Stimulated activated memory B cell treated with anti-CD40 and anti-IgM and Interleukin-4, amounts not matched to agents 10 μg/mL and 1 μg/mL and 100 μg/mL, for 72 hours (primary cell): ENCODE measurements at places on chromosomes 6 and 20.

DNA sequence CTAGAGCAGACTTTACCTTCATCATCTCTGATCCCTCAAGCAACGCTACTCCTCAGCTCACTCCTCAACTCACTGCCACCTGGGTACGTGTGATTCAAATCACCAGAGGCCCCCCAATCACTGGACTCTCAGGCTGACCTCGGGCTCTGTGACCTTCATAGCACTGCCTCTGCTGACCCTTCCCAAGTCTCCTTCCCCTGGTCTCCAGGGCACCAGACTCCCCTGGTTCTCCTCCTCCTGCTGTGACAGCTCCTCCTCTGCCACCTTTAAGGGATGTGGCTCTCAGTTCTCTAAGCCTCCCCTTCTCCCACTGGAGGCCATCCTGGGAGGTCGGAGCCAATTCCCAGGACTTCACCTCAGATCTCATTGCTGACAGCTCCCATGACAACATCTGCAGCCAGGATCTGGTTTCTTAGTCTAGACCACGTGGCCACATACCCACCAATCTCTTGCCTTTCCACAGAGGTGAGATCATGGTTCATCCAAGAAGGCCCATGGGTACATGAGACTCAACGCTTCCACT is 90.4 kb downstream of the NFATC2 start:
- no peak for ATAC-seq

DNA sequence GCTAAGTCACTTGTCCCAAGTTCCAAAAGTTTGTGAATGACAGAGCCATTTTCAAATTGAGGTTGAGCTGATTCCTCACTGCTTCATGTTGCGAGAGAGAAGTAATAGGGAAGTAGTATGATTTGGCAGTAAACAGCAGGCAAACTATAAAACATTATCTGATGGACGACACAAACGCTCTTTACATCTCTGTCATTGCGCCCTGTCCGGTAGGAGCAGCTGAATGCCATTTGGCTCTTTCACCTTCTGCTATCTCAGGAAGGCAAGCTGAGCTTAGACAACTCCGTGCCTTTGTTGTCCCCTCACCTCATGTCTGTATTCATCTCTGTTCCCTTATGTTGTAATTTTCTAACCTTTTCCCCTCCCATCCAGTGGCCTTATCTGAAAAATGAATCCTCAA is 440.7 kb upstream of the FLRT3 start:
- ATAC-seq = no peak

DNA sequence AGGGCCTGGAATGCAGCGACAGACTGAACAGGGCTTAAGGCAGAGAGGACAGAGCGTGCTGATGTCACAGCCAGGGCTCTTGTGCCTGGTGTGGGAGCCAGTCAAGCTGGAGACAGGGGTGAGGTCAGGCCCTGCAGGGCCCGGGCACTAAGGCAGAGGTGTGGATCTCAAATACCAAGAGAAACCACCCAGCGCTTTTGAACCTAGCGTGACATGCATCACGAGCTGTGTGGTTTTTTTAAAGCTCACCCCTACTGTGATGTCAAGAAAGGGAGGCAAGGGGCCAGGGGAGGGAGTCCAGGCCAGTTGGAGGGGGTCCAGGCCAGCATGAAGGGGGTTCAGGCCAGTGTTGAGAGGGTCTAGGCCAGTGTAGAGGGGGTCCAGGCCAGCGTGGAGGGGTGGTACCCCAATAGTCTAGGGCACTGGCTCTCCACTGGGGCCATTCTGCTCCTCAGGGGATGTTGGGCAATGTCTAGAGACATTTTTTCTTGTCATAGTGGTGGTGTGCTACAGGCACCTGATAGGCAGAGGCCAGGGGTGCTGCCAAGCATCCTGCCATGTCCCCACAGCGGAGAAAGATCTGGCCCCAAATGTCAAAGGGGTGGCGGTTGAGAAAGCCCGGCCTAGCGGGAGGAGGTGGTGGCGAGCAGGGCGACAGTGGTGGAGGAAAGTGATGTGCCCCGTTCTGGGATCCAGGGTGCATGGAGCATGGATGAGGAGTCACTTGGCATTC is 42.6 kb downstream of the RBM38 start:
- peak; percentile 63 for ATAC-seq

DNA sequence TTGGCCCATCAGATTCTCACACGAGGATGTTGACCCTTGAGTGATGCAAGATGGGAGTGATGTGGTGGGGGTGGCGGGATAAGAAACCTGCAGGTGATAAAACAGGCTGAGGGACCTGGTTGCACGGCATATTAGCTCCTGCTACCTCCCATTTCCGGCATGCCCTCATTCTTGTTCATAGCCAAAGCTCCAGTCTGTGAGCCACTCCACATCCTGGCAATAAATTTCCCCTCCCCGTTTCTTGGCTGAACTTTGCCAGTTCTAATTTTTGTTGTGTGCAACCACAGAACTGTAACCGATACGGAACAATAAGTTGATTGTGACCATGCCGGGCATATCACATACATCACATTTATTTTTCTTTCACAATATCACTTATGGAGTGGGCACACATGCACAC is 41.6 kb upstream of the NFATC2 start:
- no peak for ATAC-seq

DNA sequence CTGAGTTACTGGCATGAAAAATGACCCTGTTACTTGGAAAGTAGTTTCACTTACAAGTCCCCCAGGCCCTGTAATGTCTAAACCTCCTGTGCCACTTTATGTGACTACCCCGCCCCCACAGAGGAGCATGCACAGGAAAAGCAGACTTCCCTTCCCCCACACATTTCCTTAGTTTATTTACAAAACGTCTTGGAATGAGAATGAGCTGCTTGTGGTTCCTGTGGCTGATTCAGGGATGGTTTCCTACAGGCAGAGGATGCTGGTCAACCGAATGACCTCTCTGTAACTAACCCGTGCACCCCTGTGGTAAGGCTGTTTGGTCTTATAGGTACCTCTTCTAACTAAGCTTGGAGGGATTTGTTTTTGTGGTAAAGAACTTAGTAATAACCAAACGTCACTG is 28.5 kb downstream of the RSPO3 start:
- ATAC-seq = peak; percentile 14

GRCh38 chr6:7087491-7087979 is 20.2 kb upstream of the RREB1 start:
- peak; percentile 67 for ATAC-seq

GRCh38 chr6:1624851-1625781 is 15.4 kb downstream of the FOXC1 start:
- peak; percentile 52 for ATAC-seq

- no peak for ATAC-seq
Measured at GRCh38 chr6:30154709-30155519, 6.1 kb downstream of the TRIM10 start.

DNA sequence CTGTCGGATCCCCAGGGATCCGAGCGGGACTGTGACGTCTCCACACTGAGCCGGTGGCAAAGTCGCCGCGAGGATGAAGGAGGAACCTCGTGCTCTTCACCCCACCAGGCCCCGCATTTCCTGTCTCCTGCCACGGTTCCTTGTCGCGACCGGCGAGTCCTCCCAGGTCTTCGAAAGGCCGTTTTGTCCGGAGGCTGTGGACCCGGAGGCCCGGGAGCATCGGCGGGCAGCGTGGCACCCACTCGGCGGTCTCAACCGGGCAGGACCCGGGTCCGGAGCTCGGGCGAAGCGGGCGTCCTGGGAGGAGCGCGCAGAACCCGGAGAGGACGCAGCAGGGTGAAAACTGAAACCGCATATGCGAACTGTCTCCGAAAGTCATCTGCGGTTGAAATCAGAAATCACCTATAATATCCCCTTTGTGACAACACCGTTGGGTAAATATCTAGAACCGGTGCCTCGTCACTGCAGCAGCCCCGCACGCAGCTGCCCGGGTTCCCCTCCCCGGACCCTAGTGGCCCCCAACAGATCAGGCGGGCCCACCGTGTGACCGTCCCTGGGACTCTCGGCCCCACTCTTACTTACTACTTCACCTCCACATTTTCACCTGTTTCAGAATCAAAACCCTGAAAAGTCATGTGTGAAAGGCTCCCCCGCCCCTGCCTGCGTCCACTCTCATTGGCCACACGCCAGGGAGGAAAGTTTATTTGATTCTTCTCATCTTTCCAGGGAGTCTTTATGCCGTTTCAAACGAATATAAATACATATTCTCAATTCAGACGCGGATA is 3.1 kb upstream of the ULBP2 start:
- peak; percentile 67 for ATAC-seq

DNA sequence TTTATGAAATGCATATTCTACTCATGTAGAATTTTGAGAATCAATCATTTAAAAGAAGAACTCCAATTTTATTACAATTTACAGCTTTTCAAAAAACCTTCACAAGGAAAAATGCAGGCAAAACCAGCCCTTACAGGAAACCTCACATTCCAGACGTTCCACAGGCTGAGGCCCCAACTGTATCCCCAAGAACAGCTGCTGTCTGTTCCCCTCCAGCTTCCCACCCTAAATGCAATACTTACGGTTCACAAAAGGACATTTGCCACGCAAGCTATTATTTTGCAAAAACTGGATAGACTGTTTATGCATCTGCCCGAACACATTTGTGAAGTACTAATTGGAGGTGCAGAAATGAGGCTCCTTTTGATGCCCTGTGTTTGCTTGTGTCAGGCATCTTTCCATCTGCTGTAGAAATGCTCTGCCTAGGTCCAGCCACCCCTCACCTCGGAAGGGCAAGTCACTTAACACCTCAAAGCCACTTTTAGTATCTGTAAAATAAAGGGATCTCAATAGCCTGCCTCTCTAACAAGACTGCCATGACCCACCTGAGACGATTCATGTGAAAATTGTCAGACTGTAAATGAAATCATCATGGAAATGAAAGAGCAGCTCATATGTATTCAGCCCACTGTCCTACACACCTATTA is 26.5 kb downstream of the PDE10A start:
- no peak for ATAC-seq

GRCh38 chr6:118240878-118241528 is 307.1 kb upstream of the PLN start:
- ATAC-seq = peak; percentile 65

DNA sequence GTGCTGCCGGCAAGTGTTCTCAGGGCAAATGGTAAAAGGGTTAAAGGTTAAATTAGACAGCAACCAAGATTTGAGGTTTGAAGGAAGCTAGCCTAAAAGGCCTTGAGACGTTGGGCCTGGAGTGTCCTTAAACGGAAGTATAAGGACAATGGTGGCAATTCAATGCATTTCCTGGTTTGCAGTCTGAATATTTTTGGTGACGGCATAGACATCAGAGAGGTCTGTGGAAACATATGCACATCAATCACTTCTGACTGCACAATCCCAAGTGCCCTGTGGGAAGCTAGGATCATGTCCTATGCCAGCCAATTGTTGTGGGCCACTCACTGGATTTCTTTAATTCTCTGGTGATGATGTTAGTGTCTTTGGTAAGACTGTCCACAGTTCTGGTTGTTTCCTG is 25.7 kb upstream of the TUBB2A start:
- ATAC-seq = no peak

GRCh38 chr6:83883240-83883639 is 23.8 kb downstream of the CYB5R4 start:
- no peak for ATAC-seq

- no peak for ATAC-seq
Measured at GRCh38 chr20:3250091-3250504, 11.1 kb upstream of the SLC4A11 start.

DNA sequence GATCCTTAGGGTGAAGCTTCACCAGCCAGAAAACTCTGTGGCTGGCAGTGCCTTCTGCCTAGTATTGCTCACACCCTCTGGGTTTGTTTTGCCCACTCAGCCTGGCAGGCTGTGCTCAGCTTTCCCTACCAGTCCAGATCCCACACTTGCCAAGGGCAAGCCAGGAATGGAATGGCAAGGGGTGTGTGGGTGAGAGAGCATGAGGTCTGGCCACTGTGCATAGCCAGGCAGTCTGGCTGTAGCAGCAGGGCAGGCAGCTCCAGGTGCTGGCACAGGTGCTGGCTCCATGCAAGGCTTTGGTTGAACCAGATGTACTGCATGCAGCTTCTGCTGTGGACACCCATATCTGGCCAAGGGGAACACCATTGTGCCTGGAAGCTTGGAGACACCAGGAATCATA is 1720.3 kb downstream of the HACE1 start:
- ATAC-seq = peak; percentile 51

GRCh38 chr6:45422503-45423110 is 44.9 kb upstream of the SUPT3H start:
- ATAC-seq = peak; percentile 54

GRCh38 chr6:140209775-140210174 is 835.3 kb upstream of the CITED2 start:
- no peak for ATAC-seq

DNA sequence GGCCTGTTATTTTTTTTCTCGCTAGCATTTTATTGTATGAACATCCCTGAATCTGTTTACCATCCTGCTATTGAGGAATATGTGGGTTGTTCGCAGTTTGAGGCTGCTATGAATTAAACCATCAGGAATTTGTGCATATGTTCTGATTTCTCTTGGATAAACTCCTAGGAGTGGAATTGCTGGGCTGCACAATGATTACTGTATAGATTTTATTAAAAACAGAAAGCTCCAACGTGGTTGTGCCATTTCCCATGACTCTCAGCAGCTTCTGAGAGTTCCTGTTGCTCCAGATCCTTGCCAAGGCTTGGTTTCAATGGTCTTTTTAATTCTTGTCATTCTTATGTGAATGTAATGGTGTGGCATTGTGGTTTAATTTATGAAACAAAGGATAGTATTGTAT is 75.1 kb downstream of the EDN3 start:
- no peak for ATAC-seq

GRCh38 chr6:63014290-63014689 is 197.0 kb upstream of the FKBP1C start:
- ATAC-seq = no peak

DNA sequence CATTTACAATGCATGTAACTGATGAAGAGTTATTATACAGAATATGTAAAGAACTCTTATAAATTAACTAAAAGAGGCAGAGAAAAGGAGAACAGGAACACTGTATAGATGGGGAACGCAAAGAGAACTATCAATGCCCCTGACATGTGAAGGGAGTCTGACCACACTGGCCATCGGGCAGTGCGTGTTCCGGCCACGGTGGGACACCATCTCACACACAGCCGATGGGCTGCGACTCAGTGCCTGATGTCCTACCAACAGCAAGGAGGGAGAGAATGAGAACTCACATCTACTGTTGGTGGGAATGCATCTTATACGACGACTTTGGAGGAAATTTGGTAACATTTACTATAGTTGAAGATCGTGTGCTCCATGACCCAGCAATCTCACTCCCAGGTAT is 15.5 kb upstream of the RAMACL start:
- ATAC-seq = no peak

GRCh38 chr6:111411978-111412566 is 70.9 kb downstream of the REV3L start:
- peak; percentile 68 for ATAC-seq

DNA sequence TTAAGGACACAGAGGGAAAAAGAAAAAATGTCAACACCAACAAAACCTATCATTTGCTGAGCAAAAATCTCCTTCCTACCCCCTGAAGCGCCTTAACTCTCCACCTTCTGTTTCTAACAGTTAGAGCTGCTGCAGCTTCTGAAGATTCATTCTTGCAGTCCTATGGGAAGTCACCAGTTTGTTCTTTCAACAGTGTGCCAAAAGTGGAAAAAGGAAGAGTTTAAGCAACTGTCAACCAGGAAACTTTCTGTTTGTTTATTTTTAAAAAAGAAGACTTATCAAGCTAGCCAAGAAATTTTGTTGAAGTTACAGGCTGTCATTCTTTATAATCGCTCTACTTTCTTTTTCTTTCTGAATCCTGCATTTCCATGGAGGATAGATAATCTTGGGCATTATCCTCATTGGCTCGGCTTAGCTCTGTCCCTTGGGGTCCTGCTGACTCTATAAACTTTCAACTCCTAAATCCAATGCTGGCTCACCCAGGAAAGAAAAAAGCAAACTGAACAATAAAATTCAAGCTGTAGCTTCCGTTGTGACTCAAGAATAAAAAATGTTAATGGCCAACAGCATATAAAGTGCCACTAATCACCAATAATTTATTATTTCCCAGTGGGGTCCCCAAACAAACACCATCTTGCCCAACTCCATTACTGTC is 172.8 kb upstream of the CITED2 start:
- no peak for ATAC-seq
